HFFc6 (cell line): ENCODE measurements at places on chromosomes 3 and 15. TPM values are rescaled to one million over a fixed set of nuclear protein-coding genes. Genes with fewer than 3 reads are reported as not detected.
A peak's percentile ranks its signal among the peaks of the same experiment; 100 is the strongest.

MEGF11 gene
- not detected in 3 replicates for total RNA-seq

PKM gene
- total RNA-seq, result 2,806 to 2,852 TPM (median 2,832 TPM) in 3 replicates

TM6SF1 gene
- 0.46 TPM in 1 of 2 replicates, not detected in the other for total RNA-seq

GRCh38 chr3:31462050-31462569 is 70.6 kb upstream of the STT3B start:
- no peak overlapping the region for H3K4me3 ChIP-seq
- H3K27ac ChIP-seq, result no peak overlapping the region
- peaks cover 4% of the 10 kb centered on the region for H3K27me3 ChIP-seq
- no peak for DNase-seq
- peaks cover 5% of the 10 kb centered on the region; the same call in 1 of the 2 replicates for H3K36me3 ChIP-seq

DNA sequence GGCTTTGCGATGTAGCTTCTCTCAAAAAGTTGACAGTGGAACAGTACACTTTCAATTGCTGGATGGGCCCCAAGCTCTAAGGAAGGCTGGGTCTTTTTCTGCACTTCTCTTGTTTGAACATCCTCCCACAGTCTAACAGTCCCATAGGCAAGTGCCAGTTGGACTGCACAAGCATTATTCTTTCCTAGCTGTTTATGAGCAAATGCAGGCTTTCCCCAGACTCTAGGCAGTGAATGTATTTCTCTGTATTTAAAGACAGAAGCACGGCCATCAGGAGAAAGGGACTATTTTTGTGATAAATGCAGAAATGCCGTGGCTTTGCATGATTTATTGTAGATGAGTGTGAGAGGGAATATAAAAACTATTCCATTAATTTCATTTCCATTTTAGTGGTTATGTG is 539.3 kb upstream of the LMCD1 start:
- no peak overlapping the region for H3K4me3 ChIP-seq
- no peaks in the 10 kb centered on the region for H3K27me3 ChIP-seq
- H3K4me1 ChIP-seq, result no peaks in the 10 kb centered on the region
- DNase-seq, result no peak

GRCh38 chr3:108293858-108294257 is 2.5 kb upstream of the HHLA2 start:
- DNase-seq, result no peak
- H3K4me3 ChIP-seq, result no peak overlapping the region
- H3K27me3 ChIP-seq, result 0 out of 2 replicates have a peak, but pooled peaks cover 3% of the 10 kb centered on the region
- H3K27ac ChIP-seq, result no peak overlapping the region
- H3K36me3 ChIP-seq, result no peaks in the 10 kb centered on the region
- no peaks in the 10 kb centered on the region for H3K4me1 ChIP-seq

- no peak overlapping the region for H3K4me3 ChIP-seq
- H3K36me3 ChIP-seq, result peaks cover 8% of the 10 kb centered on the region; the same call in 1 of the 2 replicates
- H3K27ac ChIP-seq, result no peak overlapping the region
- no peaks in the 10 kb centered on the region for H3K4me1 ChIP-seq
These were observed 101.0 kb downstream of the ATG7 start for GRCh38 chr3:11373235-11373634.

- no peak for DNase-seq
- no peaks in the 10 kb centered on the region; the same call in 1 of the 2 replicates for H3K27me3 ChIP-seq
- H3K36me3 ChIP-seq, result no peaks in the 10 kb centered on the region
- H3K27ac ChIP-seq, result peak overlapping the region; percentile 98
- peak overlapping the region; percentile 87 for H3K4me3 ChIP-seq
- H3K4me1 ChIP-seq, result peaks cover 32% of the 10 kb centered on the region
These were observed 109.4 kb downstream of the KLF13 start for GRCh38 chr15:31435912-31436628.

DNA sequence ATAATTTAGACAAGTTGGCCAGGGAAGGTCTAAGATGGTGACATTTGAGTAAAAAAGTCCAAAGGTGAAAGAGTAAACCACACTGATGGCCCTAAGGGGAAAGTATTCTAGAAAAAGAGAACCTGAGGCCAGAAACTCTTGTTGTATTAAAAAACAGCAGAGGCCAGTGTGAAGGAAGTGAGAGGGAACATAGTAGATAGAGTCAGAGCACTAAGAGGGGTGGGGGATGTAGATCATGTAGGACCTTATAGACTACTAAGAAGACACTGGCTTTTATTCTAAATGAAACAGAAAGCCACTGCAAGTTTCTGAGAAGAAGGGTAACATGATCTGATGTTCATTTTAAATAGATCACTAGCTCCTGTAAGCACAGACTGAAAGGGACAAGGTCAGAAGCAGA is 14.5 kb downstream of the POLQ start:
- H3K4me1 ChIP-seq, result no peaks in the 10 kb centered on the region; the same call in 1 of the 2 replicates
- no peaks in the 10 kb centered on the region for H3K27me3 ChIP-seq
- H3K27ac ChIP-seq, result no peak overlapping the region
- H3K36me3 ChIP-seq, result peaks cover 6% of the 10 kb centered on the region; the same call in 1 of the 2 replicates

DNA sequence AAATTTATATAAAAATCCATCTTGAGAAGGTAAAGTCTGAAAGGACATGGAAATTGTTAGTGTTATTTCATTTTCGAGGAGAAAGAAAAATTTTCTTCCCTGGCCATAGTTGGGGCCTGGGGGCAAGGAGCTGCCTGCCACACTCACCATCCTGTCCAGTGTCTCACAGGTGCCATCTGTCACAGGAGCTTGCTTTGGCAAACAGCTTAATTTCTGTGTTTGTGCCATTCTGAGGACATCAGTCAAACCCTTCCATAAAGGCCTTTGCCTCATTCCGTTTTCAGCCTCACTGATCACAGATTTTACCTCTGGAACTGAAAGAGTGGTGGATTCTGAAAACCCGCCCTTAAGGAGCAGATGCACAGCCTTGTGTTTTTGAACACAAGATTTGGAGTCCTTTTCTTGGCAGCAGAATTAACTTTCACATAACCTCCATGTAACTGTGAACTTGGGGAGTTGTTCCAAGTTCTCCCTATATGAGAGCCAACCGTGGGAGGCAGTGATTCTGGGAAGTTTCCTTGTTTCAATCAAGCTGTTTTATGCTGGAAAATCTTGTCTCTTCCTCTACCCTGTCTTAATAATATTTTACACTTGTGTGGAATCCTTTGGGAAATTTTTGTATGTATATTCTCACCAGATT is 254.7 kb downstream of the CACNA2D3 start:
- H3K4me1 ChIP-seq, result no peaks in the 10 kb centered on the region
- H3K4me3 ChIP-seq, result no peak overlapping the region
- no peak for DNase-seq

DNA sequence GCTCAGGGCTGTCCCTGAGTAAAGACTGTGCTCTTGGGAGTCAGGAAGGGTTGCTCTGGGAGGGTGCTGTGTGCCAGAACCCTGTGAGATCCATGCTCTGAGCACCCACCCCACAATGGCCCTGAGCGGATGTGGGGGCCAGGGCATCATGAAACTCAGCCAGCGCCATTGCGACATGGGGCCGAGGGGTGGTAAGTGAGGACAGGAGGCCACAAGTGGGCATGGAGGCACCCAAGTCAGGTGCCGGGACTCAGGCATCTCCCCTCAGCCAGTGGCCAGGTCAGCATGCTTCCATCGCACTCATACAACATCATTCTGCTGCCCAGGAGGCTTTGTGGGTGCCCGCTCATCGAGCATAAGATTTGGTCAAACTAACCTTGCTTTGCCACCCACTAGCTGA is 19.6 kb downstream of the ATP2B2 start:
- peaks cover 19% of the 10 kb centered on the region for H3K27me3 ChIP-seq
- no peak for DNase-seq
- H3K36me3 ChIP-seq, result no peaks in the 10 kb centered on the region
- H3K4me1 ChIP-seq, result no peaks in the 10 kb centered on the region

- H3K4me3 ChIP-seq, result no peak overlapping the region
- DNase-seq, result no peak
- no peak overlapping the region for H3K27ac ChIP-seq
- H3K36me3 ChIP-seq, result peaks cover 18% of the 10 kb centered on the region; the same call in 1 of the 2 replicates
- H3K27me3 ChIP-seq, result peaks cover 8% of the 10 kb centered on the region
These were observed 4.2 kb upstream of the GMPPB start for GRCh38 chr3:49727924-49728361.

- no peak overlapping the region for H3K27ac ChIP-seq
- no peak overlapping the region for H3K4me3 ChIP-seq
- H3K4me1 ChIP-seq, result no peaks in the 10 kb centered on the region
- DNase-seq, result no peak
These were observed 423.1 kb downstream of the CNTN6 start for GRCh38 chr3:1515882-1516281.

DNA sequence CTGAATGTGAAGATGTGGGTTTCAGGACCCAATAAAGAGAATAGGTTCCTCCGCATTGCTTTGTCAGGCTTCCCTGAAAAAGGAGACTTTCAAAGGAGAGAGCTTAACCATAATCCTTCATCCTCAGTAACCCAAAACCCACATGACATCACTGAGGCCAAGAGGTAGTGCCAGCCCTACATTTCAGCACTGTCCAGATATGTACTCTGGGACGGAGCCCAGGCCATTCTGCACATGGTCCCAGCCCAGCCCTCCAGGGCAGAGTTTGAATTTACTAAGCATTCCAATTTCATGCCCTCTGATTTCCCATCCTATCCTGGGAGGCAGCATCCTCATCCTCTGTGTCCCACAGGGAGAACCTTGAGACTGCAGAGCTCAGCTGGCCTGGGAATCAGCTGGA is 210.5 kb downstream of the GABRB3 start:
- no peak overlapping the region for H3K27ac ChIP-seq
- H3K36me3 ChIP-seq, result no peaks in the 10 kb centered on the region; the same call in 1 of the 2 replicates
- no peak for DNase-seq
- H3K4me3 ChIP-seq, result no peak overlapping the region
- H3K27me3 ChIP-seq, result no peaks in the 10 kb centered on the region

DNA sequence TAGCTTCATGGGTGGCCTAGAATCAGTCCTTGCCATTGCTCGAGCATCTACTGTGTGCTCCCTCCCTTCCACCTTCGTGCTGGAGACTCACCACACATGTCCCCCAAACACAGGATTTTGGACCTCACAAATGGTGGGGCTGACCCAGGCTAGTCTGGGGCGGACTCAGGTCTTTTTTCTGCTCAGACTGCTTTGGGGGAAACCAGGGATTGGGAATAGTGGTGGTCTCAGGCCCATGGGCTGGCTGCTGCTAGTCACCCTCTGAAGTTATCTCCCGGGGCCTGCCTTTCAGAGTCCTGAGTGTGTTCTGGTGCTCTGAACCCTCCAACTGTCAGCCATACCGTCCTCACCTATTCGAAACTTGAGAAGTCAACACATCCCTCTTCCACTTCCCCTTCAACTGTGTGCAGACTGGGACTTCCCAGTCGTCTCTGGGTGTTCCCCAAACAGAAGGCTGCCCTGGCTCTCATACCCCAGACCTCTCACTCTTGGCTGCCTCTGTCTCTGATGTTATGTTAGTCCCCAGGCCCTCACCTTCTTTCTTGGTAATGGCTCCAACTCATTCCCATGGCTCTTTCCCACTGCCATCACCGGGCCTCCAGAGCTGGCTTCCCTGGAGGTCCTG is 46.0 kb downstream of the PPCDC start:
- DNase-seq, result no peak
- no peaks in the 10 kb centered on the region for H3K36me3 ChIP-seq
- H3K27ac ChIP-seq, result no peak overlapping the region
- H3K27me3 ChIP-seq, result peaks cover 2% of the 10 kb centered on the region
- H3K4me1 ChIP-seq, result peaks cover 34% of the 10 kb centered on the region

- DNase-seq, result no peak
- no peaks in the 10 kb centered on the region for H3K4me1 ChIP-seq
- 0 out of 2 replicates have a peak, but pooled peaks cover 3% of the 10 kb centered on the region for H3K36me3 ChIP-seq
- no peak overlapping the region for H3K4me3 ChIP-seq
- H3K27ac ChIP-seq, result no peak overlapping the region
These were observed 735.8 kb downstream of the ZPLD1 start for GRCh38 chr3:103170651-103171050.
